Activated T-helper 17 cell treated with anti-CD3 and anti-CD28 coated beads, Interleukin-2, amount 50 U/mL, for 72 hours (primary cell): ENCODE measurements at places on chromosomes 3 and 15. TPM values are rescaled to one million over a fixed set of nuclear protein-coding genes. Genes with fewer than 3 reads are reported as not detected.

GRCh38 chr15:63462088-63462487, 42.3 kb upstream of the USP3 start:
- no peak for ATAC-seq

DNA sequence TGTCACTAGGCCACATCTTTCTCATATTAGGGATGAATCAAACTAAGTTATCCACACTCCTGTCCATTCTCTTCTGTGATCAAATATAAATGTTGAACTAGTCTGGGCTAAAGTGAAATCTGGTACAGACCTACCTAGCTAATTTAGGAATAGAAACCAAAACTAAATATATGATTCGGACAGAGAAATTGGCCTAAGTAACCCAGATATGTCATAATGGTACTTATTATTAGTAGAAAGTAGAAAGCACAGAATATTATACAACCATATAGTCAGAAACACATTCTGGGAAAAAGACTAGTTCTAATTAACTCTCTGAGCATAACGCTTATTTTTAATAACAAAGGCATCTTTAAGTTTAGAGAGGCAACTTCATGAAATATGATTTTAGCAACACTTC, 389.0 kb downstream of the LSAMP start:
- ATAC-seq = no peak

The ERC2 gene
- not detected for total RNA-seq

The CDC25A gene
- total RNA-seq = 18.8 TPM

- peak; percentile 7 for ATAC-seq
These were observed 1.3 kb downstream of the CTNNB1 start for GRCh38 chr3:41200669-41201021.
